ENCODE measurements at places on chromosomes 4 and X. TPM values are rescaled to one million over a fixed set of nuclear protein-coding genes. Genes with fewer than 3 reads are reported as not detected.

GLUD2 gene
- total RNA-seq, result 5.6 TPM

SPACA5B gene
- not detected for total RNA-seq

KIAA1210 gene
- total RNA-seq, result 0.36 TPM

DNA sequence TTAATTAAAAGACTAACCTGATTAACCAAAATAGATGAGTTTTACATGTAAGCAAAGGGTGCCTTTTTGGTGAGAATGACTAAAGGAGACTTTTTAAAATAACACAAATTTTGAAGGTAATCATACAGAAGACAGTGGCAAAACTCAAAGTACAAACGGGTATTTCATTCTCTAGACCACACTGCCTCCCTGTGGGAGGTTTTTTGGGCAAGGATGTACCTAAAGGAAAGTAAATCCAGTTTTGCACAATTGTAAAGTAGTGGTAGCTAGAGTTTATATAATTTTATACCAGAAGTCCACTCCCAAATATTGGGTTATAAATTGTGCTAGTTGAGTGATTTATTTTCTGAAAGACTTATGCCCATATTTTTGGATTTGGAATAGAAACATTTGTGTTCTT lies 201.0 kb downstream of the PAPSS1 start:
- no peak for DNase-seq

GRCh38 chrX:72430405-72430968 lies 124.8 kb upstream of the CITED1 start:
- no peak for DNase-seq

All from cerebellum (tissue), 4 donors.